ENCODE measurements at places on chromosomes 6 and 20. TPM values are rescaled to one million over a fixed set of nuclear protein-coding genes. Genes with fewer than 3 reads are reported as not detected.

Gene LTA
- total RNA-seq, result not detected

Gene TFAP2C
- 1.2 TPM for total RNA-seq

Gene DUSP15
- 18.0 TPM for total RNA-seq

Gene AK9
- total RNA-seq, result 8.1 TPM

Gene KIF25
- 0.18 TPM for total RNA-seq

Gene POM121L2
- not detected for total RNA-seq

Gene MED23
- 45.0 TPM for total RNA-seq

Gene SLC24A3
- total RNA-seq, result 8.9 TPM

Gene CST2
- total RNA-seq, result not detected

Gene IGF2R
- total RNA-seq, result 127 TPM

Gene CFB
- 9.9 TPM for total RNA-seq

Gene CD40
- 3.0 TPM for total RNA-seq

Gene RBPJL
- not detected for total RNA-seq

Gene BFSP1
- total RNA-seq, result 1.8 TPM

Gene ECT2L
- 0.06 TPM for total RNA-seq

Gene CRISP2
- total RNA-seq, result 0.18 TPM

Gene TRIM31
- total RNA-seq, result not detected

Gene RFX6
- not detected for total RNA-seq

Gene HUS1B
- total RNA-seq, result 3.0 TPM

Gene EYS
- 0.99 TPM for total RNA-seq

Gene SGK2
- total RNA-seq, result 40.2 TPM

Gene SPEF1
- 1.9 TPM for total RNA-seq

Gene SPAG4
- 2.9 TPM for total RNA-seq

Gene NHSL1
- total RNA-seq, result 23.1 TPM

Gene APOBEC2
- 197 TPM for total RNA-seq

Gene LCA5
- total RNA-seq, result 9.3 TPM
